ENCODE measurements at places on chromosomes 16 and 17.

- DNase-seq = no peak
Observed at GRCh38 chr17:6425407-6425806, 9.5 kb downstream of the AIPL1 start.

DNA sequence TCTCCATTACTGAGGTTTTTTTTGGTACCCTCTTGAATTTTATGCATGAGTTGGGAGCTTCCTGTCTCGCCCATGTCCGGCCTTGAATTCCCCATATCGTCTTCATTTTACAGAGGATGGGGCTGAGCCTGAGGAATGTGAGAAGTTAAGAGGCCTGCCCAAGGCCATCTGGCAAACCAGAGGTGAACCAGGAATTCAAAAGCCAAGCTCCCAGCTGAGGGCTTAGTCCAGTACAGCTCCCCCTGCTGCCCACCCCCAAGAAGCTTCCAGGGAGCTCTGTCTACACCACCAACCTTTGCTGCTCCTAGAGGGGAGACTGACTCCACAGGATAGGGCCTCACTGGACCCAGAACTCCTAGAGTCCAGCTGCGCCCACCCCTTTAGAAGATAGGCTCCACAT, 20.7 kb upstream of the C16orf78 start:
- no peak for DNase-seq

DNA sequence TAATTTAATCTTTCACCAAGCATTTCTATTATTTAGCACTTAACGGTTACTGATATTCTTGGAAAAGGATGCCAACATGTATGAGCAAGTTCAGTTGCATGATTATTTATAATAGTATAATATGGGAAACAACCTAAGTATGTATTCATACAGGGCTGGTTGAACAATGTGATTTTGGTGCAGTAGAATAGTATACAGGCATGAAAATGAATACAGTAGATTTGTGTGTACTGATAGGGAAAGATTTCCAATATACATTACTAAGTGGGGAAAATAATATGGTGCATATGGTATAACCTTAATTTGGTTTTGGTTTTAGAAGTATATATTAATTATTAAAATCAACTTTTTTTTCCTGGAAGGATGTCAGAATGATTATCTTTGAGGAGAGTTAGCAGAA, 109.1 kb downstream of the SPECC1 start:
- no peak for DNase-seq

DNA sequence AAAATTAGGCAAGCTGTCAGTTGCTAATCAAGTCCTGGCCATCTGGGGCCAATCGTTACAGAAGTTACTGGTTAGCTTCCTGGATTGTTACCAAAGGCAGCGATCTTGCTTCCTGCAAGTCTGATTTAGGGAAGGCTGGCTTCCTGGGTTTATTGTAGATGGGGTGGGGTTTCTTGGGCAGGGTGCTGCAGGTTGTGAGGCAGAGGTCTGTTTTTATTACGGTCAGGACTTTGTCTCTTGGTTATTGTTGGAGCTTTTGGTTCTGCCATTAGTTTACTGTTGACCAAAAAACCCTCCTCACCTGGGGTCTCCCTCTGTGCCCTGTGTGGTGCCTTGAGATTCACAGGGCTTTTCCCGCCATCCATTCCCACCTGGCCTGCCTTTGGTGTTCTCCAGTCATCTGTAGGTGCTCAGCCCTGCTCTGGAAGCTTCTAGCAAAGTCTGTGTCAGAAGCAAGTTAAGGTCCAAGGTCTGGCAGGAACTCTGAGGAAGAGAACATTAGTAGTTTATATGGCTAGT, 36.9 kb downstream of the SLC47A1 start:
- no peak for DNase-seq

DNA sequence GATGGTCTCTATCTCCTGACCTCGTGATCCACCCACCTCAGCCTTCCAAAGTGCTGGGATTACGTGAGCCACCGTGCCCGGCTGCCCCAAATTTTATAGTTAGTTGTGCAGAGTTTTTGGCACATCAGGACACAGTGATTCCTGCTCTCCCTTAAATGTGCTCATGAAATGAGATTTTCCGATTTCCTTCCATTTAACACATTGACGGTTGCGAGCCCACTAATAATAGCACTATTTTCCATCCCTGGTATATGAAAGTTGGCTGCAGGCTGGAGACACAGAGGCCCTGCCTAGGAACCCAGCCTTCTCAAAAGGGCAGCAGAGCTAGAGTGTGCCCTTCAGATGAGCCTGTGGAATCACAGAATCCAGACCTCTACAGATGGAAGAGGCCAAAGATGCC, 17.4 kb upstream of the MYH10 start:
- no peak for DNase-seq

DNA sequence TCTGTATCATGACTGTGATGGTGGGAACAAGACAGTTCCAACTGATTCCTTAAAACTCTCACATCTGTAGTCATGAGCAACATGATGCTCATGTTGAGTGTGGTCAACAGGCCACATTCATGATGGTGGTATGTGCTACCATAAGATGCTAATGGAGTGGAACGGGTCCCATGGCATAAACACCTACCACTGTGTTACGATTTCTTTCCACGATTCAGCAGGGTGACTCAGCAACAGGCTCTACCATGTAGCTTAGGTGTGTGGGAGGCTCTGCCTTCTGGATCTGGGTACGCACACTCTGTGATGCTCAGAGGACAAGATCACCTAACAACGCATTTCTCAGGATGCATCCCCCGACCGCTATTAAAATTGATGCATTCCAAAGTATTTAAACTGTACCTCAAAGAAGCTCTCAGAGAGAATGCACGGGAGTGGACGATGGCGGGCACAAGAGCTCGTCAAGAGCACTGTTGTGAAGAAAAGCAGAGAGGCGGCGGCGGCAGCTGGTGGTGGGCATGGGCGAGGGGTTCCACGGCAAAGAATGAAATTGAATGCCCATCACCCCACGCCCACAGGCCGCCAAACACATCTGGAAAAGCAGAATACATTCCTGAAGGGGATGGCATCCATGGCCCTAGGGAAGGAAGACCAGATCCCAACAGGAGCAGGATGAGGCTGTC, 133.3 kb downstream of the ZNF778 start:
- no peak for DNase-seq

DNA sequence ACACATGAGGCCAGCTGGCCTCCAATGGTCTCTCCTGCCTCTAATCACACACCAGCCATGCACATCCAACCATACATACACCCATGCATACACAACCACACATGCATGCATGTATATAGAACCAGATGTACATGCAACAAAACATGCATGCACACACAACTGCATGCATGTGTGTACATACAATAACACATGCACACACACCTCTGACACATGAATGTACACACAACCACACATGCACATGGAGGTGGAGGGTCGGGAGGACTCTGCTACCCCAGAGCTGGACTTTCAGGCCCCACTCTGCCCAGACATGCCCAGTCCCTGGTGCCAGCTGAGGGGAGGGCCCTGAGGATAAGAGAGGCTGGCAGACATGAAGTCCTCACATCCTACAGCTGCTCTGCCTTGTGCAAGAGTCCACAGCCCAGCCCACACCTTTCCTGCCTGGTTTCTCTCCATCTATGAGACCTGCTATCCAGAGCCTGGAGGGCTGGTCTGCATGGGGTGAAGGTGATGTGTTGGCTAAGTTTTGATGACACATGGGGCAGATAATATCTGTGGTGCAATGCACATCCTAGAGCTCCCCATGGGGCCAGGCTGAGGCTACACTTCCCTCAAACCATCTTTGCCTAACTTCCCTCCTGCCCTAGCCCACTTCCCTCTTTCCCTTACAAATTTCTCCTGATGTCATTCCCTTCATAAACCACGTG, 50.9 kb upstream of the SDK2 start:
- no peak for DNase-seq
